ENCODE measurements at places on chromosomes 4 and X.

GRCh38 chr4:144645102-144645630 is 790 bp upstream of the HHIP start:
- DNase-seq, result no peak

DNA sequence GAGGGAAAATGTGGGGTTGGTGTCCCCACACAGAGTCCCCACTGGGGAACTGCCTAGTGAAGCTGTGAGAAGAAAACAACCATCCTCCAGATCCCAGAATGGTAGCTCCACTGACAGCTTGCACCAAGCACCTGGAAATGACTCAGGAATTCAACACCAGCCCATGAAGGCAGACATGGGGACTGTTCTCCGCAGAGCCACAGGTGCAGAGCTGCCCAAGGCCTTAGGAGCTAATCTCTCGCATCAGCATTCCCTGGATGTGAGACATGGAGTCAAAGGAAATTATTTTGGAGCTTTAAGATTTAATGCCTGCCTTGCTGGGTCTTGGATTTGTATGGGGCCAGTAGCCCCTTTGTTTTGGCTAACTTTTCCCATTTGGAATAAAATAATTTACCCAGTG is 367.9 kb downstream of the FAM133A start:
- DNase-seq, result no peak

- DNase-seq, result no peak
Observed at GRCh38 chr4:87077914-87078585, 142.4 kb downstream of the KLHL8 start.

DNA sequence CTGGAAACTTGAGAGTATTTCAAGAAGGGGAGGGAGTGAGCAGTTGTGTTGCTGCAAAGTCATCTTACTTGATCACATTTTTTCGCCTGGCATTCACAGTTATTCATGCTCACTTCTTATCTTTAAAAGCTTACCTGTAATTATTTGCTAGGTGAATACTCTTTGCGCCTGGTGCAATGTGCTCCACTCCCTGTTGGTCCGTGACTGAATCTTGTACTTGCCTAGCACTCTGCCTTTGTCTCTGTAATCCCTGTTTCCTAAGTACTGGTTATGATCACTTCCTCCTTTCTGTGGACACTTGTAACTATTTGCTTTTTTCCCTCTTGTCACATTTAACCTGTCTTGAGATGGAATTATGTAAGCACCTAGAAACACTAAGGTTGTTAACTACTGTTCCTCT is 5.8 kb downstream of the BMP2K start:
- no peak for DNase-seq

GRCh38 chrX:84830836-84831235 is 172.8 kb upstream of the APOOL start:
- DNase-seq, result no peak

DNA sequence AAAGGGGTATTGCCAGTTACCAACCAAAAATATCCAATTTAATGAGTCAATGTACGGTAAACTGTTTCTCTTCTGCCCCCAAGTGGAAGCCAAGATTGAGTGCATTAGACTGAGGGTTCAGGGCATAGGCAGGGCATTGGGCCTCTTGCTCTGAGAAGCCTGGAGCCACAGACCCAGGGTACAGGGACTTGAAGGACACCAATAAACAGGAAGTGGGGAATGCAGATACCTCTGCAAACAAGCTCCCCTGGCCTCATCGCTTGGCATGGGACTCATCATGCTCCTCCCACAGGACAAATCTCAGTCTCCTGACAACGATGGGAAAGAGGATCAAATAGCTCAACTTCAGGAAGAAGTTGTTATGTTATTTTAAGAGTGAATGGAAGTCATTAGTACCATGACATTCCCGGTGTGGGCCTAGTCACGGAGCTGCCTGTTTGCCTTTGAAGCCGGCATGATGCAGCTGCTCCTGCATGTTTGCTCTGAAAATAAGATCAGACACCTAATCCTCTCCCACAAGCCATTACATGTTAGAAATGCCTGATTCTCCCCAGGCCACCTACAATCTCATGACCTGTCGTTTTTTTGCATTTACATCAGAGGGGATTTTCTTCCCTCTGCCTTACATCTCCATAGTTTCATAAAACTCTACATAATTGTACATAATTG is 224.2 kb downstream of the RCHY1 start:
- no peak for DNase-seq

GRCh38 chr4:10803713-10804343 is 119.3 kb upstream of the CLNK start:
- no peak for DNase-seq

DNA sequence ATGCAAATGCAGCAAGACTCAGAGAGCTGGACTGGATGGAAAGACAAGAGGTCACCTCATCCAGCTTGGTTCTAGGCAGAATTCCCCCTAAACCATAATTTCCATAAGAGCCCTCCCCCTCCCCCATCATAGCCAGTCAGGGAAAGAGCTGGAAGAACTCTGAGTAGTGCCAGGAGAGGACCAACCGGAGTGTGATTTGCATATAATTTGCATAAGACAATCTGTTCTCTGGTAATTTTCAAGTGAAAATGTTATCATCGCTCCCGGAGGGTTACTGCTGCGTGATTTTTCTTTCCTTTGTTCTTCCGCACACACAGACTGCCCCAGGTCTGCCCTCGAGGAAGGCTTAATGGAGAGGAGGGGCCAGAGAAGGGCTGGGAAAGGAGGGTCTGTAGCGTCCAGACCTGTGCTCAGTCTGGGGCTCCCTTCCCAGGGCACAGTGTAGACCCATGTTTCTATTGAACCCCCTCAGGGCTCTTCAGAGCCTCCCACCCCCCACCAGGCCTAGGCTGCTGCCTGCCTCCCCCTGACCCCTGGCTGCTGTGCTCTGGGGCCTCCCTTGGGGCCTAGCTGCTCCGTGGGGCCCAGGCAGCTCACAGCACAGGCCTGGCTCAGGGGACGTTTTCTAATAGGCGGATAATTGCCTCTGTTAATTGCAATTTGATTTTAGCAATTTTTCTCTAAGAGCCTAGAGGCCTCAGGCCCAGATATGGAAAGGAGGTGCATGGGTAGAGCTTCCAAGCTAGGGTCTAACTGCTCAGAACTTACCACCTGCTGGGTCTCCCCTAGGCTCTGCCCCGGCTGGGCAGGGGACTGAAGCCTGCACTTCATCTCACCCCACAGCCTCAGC is 90.4 kb upstream of the PJA1 start:
- no peak for DNase-seq

DNA sequence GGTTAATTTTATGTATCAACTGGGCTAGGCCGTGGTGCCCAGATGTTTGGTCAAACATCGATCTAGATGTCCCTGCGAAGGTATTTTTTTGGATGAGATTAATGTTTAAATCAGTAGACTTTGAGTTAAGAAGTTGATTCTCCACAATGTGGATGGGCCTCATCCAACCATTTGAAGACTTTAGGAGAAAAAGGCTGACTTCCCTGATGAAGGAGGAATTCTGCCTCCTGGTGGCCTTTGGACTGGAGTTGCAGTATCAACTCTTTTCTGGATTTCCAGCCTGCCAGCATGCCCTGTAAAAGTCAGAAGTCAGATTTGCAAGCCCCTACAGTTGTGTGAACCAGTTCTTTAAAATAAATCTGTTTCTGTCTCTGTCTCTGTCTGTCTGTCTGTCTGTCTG is 91.4 kb downstream of the STK32B start:
- DNase-seq, result no peak

DNA sequence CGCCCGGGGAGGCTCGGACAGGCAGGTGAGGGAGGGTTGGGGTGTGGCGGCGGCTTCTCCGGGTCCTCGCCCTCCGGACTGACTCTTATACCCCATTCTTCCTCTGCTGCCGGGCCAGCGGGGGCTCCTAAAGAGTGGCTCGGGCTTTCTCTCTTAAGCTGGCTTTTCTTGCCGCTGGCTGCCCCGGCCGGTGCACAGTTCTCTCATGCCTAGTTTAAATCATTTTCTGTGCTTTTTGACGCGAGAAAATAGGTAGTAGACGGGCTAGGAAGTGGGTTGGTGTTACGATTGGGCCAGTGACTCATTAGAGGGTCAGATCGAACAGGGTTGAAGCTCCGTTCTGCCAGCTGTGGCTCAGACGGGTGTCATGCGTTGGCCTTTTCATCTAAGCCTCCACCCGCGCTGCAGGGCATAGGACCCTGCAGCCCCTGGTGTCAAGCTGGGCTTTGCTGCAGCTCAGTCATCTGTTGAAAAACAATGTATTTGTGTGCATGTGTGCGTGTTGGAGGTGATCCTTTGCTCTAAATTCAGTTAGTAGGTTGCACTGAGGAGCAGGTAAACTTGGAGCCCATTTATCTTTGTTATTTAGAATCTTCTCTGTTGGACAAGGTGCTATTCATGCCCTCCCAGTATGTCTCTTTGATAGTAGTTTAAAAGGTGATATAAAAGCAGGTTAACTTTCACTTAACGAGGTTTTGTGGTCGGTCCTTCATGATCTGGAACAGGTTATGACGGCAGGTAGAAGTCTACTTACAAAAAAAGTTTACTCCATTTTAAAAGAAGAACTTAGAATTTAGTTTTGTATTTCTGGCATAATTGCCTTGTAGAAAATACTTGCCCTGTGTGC is 802 bp downstream of the BMP2K start:
- DNase-seq, result peak; percentile 55

GRCh38 chr4:7500404-7500803 is 65.7 kb upstream of the PSAPL1 start:
- DNase-seq, result no peak

- no peak for DNase-seq
Observed at GRCh38 chr4:174764105-174764729, 64.8 kb downstream of the GLRA3 start.

DNA sequence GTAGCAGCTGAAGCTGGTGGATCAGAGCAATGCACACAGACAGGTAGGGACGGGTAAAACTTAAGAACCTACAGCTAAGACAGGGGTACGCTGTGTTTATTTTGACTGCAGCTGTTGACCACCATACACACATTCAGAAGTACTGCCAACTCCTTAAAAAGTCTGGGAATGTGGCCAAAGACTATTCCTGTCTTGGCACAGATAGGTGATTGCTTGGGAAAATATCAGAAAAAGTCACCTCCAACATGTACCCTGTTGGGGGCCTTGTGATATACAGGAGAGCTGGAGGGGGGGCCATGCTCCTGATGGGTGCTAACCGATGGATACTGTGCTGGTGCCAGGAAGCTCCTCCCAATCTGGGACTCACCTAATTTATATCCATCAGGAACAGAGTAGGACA is 121.2 kb downstream of the VCX2 start:
- DNase-seq, result no peak

DNA sequence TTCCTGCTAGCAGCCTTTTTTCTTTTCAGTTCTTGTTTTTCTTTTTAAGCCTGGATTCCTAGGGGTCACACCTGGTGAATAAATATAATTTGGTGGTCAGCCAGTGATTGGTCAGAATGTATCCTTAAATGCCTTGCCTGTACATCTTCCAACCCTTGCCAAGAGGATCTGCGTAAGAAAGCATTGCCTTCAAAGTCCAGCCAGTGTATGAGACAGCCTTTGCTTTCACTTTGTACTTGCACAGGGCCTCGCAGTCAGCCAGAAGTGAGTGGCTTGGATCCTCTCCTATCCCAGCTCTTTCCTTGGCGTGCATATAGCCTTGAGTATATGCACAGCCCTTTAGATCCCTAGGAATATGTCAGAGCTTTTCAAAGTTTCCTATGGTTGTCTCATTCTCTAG is 22.2 kb downstream of the KANTR start:
- no peak for DNase-seq

DNA sequence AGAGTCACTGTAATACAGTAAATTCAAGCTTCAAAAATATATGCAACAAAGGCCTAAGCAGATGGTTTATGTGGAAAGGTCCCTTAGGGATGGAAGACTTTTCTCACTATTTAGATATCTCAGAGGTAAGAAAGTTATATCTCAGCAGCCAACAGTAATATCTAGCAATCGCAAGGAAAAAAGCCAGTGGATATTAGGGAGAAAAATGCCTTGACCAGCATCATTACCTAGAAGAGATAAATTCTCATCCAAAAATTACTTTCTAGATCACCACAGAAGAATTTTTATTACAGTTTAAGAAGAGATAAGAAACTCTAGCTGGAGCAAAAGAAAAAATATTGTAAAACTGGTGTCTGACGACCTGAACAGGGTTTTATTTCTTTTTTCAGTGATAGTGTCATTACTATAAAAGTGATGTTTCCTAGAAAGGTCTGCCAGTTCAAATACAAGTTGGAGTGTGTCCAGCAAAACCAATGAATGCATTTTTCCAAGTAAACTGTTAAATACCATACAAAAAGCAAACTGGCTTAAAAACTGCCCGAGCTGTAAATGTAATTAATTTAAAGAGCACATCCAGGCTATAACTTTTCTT is 100.0 kb downstream of the ATP11C start:
- DNase-seq, result no peak

GRCh38 chrX:152086141-152086540 is 52.2 kb downstream of the MAGEA10 start:
- no peak for DNase-seq

DNA sequence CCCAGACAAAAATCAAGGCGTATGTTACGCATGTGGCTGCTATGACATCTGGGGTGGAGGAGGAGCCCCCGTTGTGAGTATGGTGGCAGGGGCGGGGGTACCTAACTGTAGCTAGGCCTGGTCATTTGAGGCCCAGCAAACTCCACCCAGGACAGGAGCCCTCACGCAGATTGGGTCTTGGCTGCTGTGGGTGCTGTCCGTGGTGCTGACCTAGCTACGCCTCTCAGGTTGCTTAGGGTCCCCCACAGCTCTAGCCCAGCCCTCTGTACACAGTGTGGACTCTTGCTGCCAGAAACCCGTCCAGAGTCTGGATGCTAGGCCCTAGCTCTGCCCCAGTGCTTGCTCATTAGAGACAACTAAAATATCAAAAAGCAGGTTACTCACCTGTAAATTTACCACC is 146.7 kb upstream of the PSAPL1 start:
- no peak for DNase-seq

DNA sequence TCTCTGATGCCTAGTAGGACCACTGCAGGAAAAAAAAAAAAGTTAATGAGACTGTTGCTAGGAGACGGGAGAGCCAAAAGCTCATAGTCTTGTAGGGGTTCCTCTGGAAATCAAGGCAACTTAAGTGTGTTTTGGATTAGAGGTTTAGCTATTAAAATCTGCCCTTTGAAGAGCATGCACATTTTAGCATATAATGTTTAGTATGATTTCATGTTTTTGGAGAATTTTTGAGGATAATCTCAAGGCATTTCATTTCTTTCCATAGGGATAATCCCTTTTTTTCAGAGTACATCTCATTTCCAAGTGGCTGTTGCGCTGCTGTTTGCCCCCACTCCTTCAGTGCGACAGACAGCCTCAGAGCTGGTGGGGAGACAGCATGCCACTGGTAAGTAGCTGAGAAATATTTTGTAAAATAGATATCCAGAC is at the start of gene LINC00632:
Gene LINC00632, plus strand, starts transcription at position 339 of the 426 bp plus-strand sequence.
- DNase-seq, result no peak

- DNase-seq, result no peak
Observed at GRCh38 chrX:37796805-37797204, 16.9 kb downstream of the CYBB start.
